ENCODE measurements at places on chromosomes 11 and 22.

DNA sequence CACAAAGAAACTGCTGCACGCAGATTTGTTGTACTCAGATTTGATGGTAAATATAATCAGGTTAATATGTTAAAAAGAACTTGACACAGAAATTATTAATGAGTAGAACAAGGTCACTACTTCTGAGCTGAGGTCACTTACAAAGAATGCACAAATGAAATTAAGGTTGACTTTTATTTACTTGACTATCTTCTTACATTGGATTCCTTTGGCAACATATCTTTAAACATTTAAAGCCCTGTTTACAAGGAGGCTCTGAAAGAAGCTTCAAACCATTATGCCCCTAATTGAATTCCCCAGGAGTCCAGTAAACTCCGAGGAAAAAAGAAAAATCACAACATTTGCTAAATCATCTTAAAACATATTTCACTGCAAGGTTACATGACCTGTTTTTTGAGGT is 245.5 kb downstream of the SOX6 start:
- DNase-seq, result no peak

DNA sequence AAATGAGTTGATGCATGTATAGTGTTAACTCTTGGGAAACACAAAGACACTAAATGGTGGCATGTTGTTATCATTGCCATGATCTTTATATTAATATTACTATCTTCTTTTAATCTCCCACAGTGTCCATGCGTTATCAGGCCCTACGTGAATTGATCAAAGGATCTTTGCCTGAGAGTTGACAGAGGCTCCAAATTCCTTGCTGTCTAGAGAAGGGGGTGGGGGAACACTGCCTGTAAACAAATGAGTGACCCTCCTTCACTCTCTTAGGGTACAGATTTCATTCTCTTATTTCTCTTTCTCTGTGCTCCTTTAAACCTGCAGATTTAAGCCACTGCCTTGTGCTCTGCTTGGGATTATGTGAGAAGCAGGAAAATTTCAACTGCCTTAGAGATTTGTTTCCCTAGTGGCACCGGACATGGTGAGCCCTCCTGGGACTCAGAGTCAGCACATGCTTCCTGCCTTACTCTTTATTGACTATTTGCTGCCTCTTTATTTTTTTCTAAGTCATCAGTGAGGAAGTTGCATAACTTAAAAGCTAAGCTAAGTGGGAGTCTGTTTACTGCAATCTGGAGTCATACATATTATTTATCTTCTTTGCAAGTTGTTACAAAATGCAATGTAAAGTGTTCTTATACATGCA is 122.9 kb downstream of the MAML2 start:
- peak; percentile 76 for DNase-seq

GRCh38 chr11:74311352-74311926 is at the start of gene P4HA3:
Gene P4HA3, minus strand, starts transcription at chr11:74311640. Its CDS starts 29 bp downstream, at chr11:74311611.
- peak; percentile 29 for DNase-seq

DNA sequence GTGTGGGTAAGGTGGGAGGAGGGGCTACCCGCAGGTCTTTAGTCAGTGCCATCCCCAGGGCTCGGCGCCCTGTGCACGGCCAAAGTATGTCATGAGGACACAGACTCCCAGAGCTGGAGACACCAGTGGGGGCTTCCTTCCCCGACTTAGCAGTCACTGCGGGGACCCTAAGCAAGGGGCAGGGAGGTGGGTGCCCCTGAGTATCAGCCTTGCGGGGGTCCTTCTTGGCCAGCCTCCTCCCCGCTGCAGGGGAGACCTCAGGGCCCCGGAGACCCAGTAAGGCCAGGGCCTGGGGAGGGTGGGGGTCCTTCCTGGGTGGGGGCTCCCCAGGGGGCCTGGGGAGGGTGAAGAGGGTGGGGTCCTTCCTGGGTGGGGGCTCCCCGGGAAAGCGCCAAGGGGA is 673.8 kb downstream of the BRD1 start:
- DNase-seq, result no peak

DNA sequence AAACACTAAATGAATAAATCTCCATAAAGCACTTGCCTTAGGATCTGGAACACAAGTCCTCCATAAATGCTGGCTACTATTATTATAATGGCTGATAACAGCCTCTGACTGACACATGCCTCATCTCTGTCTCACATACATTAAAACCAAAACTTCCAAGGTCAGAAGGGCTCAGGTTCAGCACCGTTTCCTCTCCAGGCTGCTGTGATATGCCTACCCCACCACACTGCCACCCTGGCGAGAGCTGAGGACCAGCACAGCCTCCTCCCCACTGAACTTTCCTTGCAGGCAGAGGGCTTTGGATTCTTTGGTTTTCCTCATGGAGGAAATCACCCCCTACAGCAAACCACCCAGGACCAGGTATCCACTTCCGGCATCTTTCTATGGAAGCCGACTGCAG is 112.8 kb downstream of the ABTB2 start:
- no peak for DNase-seq

- no peak for DNase-seq
Observed at GRCh38 chr11:115736146-115736545, 231.9 kb upstream of the CADM1 start.

GRCh38 chr11:91163619-91164451 is 941.0 kb upstream of the CHORDC1 start:
- no peak for DNase-seq

DNA sequence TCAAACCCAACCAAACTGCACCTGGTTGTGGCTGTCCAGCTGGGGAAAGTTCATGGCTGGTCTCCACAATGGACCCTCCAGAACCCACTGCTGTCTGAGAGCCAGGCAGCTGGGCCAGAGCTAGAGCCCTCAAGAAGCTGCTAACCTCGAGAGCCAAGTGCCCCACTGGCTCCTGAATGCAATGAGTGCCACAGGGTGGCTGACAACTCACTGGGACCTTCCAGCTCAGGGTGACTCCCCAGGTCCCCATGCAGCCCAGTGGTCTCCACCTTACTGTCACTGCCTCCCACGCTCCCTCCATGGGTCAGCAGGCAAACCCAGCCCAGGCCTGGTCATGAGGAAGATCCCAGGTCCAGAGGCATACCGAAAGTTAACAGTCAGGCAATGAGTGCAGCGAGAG is 8.0 kb upstream of the CHST1 start:
- DNase-seq, result no peak

- DNase-seq, result no peak
Observed at GRCh38 chr11:82732734-82733443, 775 bp downstream of the FAM181B start.

DNA sequence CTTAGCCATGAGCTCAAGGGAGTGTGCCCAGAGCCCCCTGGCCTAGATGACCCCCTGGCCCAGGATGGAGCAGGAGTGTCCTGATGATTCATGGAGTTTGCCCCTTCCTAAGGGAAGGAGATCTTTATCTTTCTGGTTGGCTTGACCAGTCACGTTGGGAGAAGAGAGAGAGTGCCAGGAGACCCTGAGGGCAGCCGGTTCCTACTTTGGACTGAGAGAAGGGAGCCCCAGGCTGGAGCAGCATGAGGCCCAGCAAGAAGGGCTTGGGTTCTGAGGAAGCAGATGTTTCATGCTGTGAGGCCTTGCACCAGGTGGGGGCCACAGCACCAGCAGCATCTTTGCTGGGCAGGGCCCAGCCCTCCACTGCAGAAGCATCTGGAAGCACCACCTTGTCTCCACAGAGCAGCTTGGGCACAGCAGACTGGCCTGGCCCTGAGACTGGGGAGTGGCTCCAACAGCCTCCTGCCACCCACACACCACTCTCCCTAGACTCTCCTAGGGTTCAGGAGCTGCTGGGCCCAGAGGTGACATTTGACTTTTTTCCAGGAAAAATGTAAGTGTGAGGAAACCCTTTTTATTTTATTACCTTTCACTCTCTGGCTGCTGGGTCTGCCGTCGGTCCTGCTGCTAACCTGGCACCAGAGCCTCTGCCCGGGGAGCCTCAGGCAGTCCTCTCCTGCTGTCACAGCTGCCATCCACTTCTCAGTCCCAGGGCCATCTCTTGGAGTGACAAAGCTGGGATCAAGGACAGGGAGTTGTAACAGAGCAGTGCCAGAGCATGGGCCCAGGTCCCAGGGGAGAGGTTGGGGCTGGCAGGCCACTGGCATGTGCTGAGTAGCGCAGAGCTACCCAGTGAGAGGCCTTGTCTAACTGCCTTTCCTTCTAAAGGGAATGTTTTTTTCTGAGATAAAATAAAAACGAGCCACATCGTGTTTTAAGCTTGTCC is 14.3 kb downstream of the ADORA2A start:
- no peak for DNase-seq

- DNase-seq, result no peak
Observed at GRCh38 chr11:64499261-64500004, 91.6 kb upstream of the SLC22A12 start.

DNA sequence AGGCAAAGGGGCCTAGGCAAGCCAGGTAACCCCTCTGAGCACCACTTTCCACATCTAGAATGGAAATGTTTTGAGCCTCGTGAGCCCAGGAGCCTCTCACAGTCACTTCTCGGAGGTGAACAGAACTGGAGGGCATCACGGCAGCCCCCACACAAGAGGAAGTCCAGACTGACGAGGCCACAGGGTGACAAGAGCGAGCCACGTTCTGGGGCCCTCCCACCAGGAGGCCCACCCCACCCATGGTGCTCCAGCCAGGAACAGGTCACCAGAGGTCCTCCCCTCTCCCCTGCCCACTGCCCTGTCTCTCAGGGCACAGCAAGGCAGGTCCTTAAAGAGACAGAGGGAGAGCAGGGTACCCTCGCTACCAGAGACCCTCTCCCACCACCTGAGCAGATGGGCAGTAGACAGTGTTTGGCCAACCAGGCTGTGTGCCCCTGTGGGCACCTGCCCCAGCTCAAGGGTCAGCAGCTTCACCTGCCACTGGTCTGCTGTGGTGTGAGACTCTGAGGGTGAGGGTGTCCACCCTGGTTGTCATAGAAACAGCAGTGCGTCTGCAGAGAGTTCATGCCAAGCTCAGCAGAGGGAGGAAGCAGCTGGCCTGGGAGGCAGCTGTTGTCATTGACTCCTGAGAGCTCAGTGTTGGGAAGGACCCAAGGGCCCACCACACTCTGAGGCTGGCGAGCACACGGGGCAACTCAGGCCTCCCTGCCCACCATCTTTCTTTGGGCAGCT is 31.4 kb downstream of the RSPH14 start:
- no peak for DNase-seq

DNA sequence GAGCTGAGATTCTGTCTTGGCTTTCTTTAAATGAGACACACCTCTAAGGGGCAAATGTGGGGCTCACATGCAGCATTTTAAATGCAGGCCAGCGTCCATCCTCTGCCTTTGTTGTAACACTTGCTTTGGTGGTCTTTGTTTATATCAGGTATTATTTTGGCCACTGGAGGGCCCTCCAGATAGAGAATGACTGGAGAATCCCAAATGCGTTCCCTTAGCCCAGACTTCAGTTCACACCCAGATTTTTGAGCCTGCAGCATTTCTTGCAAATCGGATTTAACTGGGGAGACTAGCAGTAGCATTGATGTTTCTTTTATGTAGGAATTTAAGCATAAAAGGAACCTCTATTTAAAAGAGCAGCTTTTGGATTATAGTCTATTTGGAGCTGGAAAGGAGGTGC is 200.2 kb upstream of the SORL1-AS1 start:
- peak; percentile 38 for DNase-seq

DNA sequence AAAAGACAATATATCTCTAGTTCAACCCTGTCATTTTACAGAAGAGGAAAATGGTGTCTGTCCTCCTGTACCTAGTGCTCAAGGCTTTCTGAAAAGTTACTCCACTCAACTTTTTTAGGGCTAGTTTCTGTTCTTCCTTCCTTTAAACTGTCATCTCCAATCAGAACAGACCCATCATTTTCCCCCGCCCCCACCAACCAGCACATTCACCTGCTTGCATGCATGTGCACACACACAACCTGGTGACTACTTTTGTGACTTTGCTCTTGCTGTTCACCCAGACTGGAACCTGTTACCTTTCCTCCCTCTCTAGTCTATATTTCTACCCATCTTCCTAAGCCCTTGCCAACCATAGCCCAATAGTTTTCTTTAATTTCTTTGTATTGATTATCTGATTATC is 5.6 kb downstream of the FBXO7 start:
- no peak for DNase-seq

GRCh38 chr22:35708453-35708852 is 9.2 kb upstream of the APOL5 start:
- no peak for DNase-seq

GRCh38 chr22:25829808-25830777 is 88.1 kb downstream of the MYO18B start:
- no peak for DNase-seq

- peak; percentile 40 for DNase-seq
Observed at GRCh38 chr11:8082391-8083087, 1.5 kb downstream of the TUB start.

GRCh38 chr11:94501522-94501921 is 7.7 kb downstream of the ANKRD49 start:
- DNase-seq, result no peak

- DNase-seq, result no peak
Observed at GRCh38 chr11:58562375-58562800, 13.3 kb downstream of the LPXN start.

DNA sequence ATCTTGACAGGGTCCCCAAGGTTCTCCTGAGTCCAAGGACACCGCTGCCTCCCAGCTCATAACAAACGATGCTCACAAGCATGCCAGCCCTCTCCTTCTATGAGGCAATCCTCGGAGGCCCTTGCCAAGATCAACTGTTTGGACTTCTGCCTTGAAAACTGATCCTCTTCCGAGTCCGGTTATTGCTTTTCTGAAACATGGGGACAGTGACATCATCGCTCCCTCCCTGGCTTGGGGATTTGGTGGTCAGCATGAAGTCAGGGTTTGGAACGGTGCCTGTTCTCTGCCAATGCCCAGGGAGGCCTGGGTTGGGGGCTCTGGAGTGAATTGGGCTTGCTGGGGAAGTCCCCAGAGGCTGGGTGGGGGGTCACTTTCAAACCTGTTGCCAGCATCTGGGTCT is 149.3 kb downstream of the FBXO7 start:
- peak; percentile 93 for DNase-seq

- peak; percentile 13 for DNase-seq
Observed at GRCh38 chr11:32418836-32419235, 16.5 kb downstream of the WT1 start.

- DNase-seq, result no peak
Observed at GRCh38 chr22:23187211-23187610, 6.9 kb downstream of the BCR start.

DNA sequence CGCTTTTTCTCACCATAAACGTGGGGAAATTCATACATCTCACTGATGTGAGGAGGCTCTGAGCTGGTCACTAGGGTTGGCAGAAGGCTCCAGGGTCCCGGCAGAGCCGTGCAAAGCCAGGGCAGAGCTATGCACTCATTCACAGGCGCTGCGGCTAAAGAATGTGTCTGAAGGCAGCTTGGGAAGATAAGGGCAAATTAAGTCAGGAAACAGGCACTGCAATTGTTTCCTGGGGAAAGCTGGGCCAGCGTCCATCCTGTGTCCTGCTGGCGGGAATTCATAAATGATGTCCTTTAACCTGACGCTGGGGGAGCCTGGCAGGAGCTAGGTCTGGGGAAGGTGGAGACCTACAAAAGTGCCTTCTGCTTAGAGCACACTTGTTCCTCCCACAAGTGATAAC is 27.6 kb downstream of the PKNOX2 start:
- DNase-seq, result no peak

Measured in AG10803 (cell line).